ENCODE measurements at places on chromosomes 2 and 18.
A peak's percentile ranks its signal among the peaks of the same experiment; 100 is the strongest.

DNA sequence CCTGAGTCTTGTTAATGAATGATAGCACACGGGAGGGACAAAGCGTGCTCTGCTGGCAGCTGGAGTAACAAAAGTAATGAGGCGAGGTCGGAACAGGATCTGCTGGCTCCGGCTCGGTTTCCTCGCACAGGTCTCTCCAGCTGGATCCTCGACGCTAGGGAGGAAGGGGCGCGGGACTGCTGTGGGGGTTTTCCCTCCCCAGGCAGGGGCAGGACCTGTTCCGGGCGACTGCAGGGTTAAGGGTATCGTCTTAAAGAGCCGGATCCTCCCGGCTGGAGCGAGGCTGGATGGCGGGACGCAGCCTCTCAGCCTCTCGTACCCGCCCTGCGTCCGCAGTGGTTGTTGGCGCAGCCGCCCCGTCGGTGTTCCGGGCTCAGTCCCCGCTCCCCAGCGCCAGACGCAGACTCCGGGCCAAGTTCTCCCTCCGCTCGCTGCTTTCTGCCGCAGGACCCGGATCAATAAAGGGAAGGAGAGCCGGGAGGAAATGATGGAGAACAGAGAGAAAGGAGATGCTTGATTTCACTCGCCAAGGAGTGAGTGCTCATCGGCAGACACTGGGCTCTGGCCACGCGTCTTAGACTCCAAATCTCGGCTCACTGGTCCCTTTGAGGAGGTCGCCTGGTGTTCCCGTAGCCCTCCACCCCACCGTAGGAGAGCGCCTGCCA lies 1.1 kb upstream of the LIPG start:
- peaks cover 45% of the 10 kb centered on the region for H3K4me1 ChIP-seq
- no peak for DNase-seq
- no peaks in the 10 kb centered on the region for H3K36me3 ChIP-seq
- H3K27me3 ChIP-seq = peaks cover 37% of the 10 kb centered on the region

- H3K27ac ChIP-seq = no peak overlapping the region
- no peaks in the 10 kb centered on the region for H3K36me3 ChIP-seq
- H3K27me3 ChIP-seq = no peaks in the 10 kb centered on the region
- H3K4me1 ChIP-seq = peaks cover 9% of the 10 kb centered on the region
- no peak for DNase-seq
- H3K4me3 ChIP-seq = no peak overlapping the region
Observed at GRCh38 chr2:113703386-113704299, 52.8 kb downstream of the SLC35F5 start.

DNA sequence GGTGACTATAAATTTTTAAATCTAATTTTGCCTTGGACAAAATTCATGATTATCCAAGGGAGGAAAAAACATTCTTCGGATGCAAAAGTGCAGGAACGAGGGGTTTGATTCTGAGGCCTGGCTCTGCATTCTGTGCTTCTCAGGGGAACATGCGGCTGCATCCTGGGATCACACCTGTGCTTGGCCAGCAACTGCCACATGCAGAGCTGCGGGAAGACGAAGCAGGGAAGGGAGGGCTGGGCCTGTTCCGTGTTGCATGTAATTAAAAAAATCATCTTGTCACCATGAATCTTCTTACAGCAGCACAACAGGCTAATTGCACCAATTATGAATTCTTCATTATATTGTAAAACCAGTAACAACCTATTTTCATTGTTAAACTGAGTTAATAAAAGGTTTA lies 158.0 kb upstream of the ALKAL2 start:
- H3K36me3 ChIP-seq = no peaks in the 10 kb centered on the region
- no peak overlapping the region for H3K27ac ChIP-seq
- H3K27me3 ChIP-seq = peaks cover 70% of the 10 kb centered on the region
- H3K4me1 ChIP-seq = no peaks in the 10 kb centered on the region
- H3K4me3 ChIP-seq = no peak overlapping the region

DNA sequence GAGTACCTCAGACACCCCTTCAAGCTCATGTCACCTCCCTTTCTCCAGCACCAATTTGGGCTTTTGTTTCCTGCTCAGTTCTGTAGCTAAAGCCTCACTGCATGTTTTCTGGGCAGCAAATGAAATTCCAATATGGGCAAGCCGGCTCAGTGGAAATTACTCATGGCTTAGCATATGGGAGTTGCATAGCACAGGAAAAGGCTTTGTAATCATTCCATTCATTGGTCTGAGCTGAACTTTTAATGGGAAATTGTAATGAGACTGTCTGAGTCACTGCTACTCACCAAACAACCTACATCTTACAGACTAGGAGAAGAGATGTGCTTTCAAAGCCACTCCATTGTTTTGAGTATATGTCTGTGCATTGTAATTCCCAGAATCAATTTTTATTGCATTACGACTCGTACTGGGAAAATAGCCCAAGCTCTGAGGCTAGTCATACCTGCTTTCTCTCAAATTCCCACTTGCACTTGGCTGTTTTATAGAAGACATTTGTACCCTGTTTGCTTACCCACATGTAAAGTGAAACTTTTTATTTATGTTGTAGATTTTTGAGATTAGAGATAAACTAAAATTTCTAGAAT lies 139.5 kb upstream of the LRATD1 start:
- H3K27me3 ChIP-seq = no peaks in the 10 kb centered on the region
- no peak overlapping the region for H3K4me3 ChIP-seq
- H3K4me1 ChIP-seq = no peaks in the 10 kb centered on the region
- no peak overlapping the region for H3K27ac ChIP-seq

DNA sequence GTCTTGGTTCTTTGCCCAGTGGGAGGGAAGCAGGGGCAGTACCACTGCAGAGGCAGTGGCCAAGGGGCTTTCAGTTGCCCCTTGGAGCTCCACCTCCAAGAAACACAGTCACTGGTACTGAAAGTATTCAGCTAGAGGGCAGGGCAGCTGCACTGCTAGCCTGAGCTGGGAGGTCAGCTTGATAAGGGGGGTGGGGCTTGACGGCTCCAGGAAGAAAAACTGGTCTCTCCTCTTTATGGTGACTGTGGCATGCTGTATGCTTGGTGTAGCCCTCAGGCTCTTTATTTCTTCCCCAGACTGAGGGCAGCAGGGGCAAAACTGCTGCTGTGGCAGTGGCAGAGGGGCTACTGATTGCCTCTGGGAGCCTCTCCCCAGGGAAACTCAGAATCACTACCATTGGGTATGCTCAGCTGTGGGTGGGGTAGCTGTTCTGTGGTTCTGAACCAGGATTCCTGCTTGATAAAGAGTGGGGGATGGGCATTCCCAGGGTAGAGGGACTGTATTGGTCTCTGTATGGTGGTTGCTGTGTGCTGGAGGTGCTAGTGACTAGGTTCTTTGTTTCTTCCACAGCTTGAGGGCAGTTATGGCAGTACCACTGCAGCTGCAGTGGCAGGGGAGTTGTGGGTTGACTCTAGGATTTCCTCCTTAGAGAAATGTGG lies 134.6 kb upstream of the SCN7A start:
- DNase-seq = no peak
- H3K27me3 ChIP-seq = no peaks in the 10 kb centered on the region
- no peaks in the 10 kb centered on the region for H3K4me1 ChIP-seq
- no peaks in the 10 kb centered on the region for H3K36me3 ChIP-seq
- H3K27ac ChIP-seq = no peak overlapping the region

DNA sequence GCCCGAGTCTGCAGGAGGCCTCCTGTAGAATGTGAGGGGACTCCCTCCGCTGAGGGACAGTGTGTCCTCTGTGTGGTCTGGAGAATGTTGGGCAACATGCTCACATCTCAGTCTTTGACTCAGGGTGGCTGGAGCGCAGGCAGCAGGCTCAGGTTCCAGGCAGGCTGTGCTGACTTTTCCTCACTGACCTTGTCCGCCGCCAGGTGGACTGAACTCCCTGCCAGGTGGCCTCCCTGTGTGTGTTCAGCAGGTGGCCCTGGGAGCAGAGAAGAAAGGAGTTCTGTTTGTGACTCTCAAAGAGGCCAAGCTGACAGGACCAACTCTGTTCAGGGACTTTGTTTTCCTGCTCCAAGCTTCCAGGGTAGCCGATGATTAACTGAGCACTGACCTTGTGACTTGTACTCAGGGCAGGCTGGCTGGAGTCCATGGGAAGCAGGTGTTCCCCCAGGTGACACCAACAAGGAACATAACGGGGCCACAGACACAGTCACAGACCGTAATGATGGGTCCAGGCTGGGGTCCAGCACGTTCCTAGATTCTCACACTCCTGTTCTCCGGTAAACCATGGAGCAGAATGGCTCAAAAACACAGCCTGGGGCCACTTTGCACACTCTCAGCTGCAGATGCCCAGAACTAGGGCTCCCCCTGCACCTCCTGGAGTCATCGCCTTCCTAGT lies 439.8 kb downstream of the RNF144A start:
- H3K4me1 ChIP-seq = peaks cover 31% of the 10 kb centered on the region
- H3K27ac ChIP-seq = peak overlapping the region; percentile 39
- H3K4me3 ChIP-seq = no peak overlapping the region
- peak; percentile 83 for DNase-seq
- H3K27me3 ChIP-seq = no peaks in the 10 kb centered on the region

GRCh38 chr2:40962026-40962425 lies 510.1 kb upstream of the SLC8A1 start:
- H3K4me1 ChIP-seq = no peaks in the 10 kb centered on the region
- no peak overlapping the region for H3K4me3 ChIP-seq
- H3K27ac ChIP-seq = no peak overlapping the region

DNA sequence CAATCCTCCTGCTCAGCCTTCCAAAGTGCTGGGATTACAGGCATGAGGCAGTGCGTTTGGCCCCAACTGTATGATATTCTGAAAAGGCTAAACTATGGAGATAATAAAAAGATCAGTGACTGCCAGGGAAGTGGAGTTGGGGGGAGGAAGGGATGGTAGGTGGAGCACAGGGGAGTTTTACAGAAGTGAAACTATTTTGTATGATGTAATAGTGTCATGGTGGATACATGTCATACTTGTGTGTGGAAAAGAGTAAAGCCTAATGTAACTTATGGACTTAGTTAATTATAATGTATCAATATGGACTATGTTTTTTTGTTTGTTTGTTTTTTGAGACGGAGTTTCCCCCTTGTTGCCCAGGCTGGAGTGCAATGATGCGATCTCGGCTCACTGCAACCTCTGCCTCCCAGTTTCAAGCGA lies 2.9 kb upstream of the GGCX start:
- H3K4me3 ChIP-seq = no peak overlapping the region
- H3K36me3 ChIP-seq = peaks cover 1% of the 10 kb centered on the region
- H3K27me3 ChIP-seq = peaks cover 4% of the 10 kb centered on the region
- DNase-seq = no peak
- H3K4me1 ChIP-seq = peaks cover 36% of the 10 kb centered on the region
- H3K27ac ChIP-seq = no peak overlapping the region

GRCh38 chr2:233746475-233747282 lies 13.4 kb upstream of the UGT1A1 start:
- H3K4me3 ChIP-seq = no peak overlapping the region
- H3K27me3 ChIP-seq = peaks cover 64% of the 10 kb centered on the region
- peaks cover 27% of the 10 kb centered on the region for H3K4me1 ChIP-seq
- H3K27ac ChIP-seq = no peak overlapping the region

DNA sequence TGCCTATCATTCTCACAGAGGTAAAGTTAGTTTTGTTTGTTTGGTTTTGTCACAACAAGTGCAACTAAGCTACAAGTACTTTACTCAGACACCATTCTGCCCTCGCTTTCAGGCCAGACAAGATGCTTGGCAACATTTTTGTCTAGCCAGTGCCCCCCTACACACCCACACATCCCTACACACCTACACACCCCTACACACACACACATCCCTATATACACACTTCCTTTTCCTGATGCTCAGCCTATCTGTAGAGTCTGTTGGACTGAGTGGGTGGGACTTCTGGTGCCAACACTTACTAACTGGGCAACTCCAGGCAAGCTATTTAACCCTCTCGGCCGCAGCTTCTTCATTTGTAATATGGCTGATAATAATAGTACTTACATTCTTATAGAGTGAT lies 161.4 kb downstream of the ALK start:
- no peaks in the 10 kb centered on the region for H3K4me1 ChIP-seq
- H3K36me3 ChIP-seq = no peaks in the 10 kb centered on the region
- H3K27me3 ChIP-seq = no peaks in the 10 kb centered on the region
- H3K27ac ChIP-seq = no peak overlapping the region
- no peak for DNase-seq

DNA sequence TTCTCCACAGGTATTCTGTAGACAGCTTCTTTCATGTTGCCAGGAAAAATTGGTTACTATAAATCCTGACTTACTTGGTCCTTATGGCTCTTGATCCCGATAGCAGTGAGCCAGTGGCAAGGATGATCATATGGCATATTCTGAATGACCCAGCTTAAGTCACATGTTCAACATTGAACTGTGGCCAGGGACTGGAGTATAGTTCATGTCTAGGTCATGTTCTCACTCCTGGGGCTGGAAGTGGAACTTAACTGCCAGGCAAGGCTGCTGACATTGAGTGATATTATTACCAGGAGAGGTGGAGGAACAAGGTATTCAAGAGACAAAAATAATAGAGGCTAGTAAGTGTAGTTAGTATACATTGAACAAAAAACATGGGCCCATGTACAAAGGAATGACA lies 26.2 kb downstream of the R3HDM1 start:
- H3K4me1 ChIP-seq = no peaks in the 10 kb centered on the region
- H3K27me3 ChIP-seq = no peaks in the 10 kb centered on the region
- H3K27ac ChIP-seq = no peak overlapping the region

- no peaks in the 10 kb centered on the region for H3K27me3 ChIP-seq
- no peak for DNase-seq
- H3K4me1 ChIP-seq = no peaks in the 10 kb centered on the region
Observed at GRCh38 chr2:236855176-236855865, 230.4 kb upstream of the COPS8 start.

Data from HepG2 (cell line).